ENCODE measurements at places on chromosomes 12 and 14.
A peak's percentile ranks its signal among the peaks of the same experiment; 100 is the strongest.

DNA sequence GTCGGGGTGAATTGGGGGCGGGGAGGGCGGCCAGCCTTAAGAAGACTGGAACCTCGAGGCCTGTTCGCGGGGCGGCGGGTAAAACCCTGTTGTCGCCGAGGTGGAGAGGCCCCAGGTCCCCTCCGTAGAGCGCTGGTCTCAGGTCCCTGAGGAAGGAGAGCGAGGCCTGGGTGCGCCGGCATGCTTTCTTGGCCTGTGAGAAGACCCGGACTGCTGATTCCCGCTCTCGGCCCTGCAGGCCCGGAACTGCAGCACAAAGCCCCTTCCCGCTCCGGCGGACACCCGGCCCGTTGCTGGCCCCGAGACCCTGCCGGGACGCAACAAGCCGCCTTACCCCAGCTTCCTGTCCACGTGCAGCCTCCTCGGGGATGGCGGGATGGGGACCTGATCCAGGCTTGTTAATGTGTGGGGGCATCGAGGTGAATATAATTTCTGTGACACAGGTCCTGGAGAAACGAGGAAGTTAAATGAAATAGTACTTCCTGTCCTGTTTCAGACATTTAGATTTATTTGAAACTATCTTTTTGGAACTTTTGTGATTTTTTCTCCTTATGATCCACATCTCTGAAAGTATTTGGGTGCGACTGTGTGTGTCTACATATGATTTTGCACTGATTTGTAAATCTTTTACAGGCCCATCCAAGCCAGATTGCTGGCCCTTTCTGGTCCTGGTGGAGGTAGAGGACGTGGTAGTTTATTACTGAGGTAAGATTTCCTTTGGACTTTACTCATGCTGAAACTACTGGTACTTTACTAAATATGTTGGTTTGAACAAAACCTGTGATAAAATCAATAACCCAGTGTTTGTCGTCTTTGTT lies 600 bp downstream of the PNN start:
- DNase-seq = peak; percentile 32

- peak; percentile 5 for DNase-seq
Measured at GRCh38 chr14:59018978-59019377, 169.5 kb upstream of the DAAM1 start.

GRCh38 chr14:55711175-55711811 lies 131.3 kb downstream of the KTN1 start:
- peak; percentile 27 for DNase-seq

- DNase-seq = no peak
Measured at GRCh38 chr12:89437231-89437630, 84.9 kb upstream of the DUSP6 start.

DNA sequence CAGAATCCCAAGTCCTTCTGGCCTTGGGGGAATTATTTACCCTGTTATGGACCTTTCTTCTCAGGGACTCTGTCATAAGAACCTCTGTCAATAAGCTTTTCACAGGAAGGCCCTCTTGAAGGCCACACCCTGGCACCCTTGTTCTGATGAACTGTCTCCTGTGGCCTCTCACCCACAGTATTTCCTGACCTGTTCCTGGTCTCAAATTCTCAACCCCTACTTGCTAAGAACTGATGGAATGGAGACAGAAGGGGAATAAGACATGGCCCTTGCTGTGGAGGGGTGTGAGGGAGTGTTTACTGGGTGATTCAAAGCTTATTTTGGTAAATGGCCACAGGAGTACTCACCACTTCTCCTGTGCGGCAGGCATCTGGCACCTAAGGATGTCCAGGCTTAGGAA lies 1082.9 kb downstream of the BCL11B start:
- no peak for DNase-seq

DNA sequence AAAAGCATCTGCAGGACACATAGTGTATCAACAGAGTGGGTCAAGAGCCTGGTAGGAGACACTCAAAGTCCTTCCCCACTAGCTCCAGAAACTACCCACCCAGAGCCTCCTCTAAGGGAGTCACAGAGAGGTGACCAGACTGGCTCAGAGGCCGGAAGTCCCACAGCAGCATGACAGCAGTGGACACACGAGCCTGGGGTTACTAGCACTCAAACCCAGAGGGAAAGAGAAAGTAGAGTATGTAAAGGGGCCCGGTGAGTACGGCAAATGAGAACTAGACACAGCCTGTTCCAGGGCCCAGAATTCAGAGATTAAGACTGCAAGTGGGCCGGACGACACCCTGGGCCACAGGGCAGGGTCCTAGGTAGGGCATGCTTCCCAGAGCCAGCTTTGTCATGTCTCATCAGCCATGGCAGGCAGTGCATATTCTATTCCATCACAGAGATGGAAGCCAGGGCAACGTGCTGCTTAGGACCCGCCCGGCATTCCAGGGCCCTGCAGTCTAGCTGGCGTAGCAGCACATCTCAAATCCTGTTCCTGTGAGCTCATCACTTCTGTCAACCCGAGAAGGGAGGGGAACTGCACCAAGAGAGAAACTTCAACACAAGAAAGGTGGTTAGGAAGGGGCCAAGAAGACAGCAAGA lies 4.2 kb downstream of the IFFO1 start:
- peak; percentile 74 for DNase-seq

DNA sequence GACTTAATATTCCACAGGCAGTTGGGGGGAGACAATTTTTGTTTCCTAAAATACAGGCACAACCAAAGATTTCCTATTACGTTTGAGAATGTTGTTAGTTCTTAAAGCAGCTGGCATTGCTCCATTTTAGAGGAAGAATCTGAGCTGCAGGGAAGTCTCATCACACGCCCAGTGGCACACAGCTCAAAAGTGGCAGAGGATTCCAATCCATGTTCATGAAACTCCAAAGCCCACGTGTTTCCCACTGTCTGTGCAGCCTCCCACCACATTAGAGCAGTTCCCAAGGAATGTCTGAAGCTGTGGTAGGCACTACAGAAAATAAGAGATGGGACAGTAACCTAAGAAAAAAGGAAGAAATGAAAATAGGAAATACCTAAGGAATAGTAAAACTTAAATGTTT lies 6.1 kb upstream of the IL26 start:
- no peak for DNase-seq

Data from amniotic epithelial cell (primary cell).